ENCODE measurements at places on chromosomes 16 and 17.

DNA sequence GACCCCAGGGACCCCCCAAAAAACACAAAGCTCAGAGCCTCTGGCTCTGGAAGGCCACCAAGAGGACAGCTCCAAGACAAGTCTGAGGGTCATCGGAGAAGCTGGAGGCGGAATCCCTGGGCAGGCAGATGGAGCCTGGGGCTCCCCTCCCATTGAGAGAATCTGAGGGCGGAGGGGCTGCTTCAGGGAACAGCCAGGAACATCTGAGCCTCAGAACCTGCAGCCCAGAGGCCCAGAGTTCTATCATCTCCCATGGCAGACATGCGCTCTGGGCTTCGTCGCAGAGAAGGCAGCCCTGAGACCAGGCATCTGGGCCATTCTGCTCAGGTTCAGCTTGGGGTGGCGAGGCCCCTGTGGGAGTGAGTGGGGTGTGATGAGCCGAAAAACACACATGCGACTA lies 7.1 kb upstream of the SPPL2C start:
- DNase-seq, result no peak

- no peak for DNase-seq
Observed at GRCh38 chr16:88616736-88617135, 21.6 kb upstream of the IL17C start.

GRCh38 chr16:6377956-6378355 lies 954.7 kb upstream of the RBFOX1 start:
- DNase-seq, result no peak

DNA sequence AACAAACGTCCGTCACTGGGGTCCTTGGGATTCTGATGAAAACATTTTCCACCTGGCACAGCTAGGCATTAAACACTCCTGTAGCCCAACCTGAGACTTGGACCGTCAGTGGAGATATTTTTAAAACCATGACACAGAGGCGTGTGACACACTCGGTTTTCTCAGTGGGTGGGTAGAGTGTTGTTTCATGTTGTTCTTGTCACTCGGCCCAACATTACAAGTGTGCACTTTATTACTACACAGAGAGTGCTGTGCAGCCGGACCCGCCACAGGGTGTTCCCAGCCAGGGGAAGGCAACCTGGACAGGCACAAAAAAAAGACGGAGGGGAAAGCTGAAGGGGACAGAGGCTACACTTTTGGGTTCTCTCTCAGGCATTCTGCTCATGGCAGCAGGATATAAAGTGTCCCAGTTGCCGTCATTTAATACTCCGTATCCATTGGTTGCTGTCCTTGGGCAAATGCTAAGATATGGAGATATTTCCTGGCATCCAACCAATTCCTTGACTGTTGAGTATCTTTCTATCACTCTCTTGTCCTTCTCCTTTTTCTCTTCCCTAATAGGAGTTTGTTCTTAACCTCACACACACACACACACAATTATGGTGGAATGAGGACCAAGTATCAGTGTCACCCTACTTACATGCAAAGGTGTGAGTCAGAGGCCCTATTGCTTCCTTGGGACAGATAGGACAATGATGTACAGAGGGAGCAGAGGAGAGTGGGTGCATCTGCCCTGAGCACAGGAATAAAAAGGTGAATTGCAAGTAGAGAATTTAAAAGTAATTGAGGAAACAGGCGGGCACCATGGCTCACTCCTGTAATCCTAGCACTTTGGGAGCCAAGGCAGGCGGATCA lies 154.1 kb upstream of the SOX9 start:
- DNase-seq, result no peak

- no peak for DNase-seq
Observed at GRCh38 chr17:55410722-55411462, 10.7 kb downstream of the MMD start.

DNA sequence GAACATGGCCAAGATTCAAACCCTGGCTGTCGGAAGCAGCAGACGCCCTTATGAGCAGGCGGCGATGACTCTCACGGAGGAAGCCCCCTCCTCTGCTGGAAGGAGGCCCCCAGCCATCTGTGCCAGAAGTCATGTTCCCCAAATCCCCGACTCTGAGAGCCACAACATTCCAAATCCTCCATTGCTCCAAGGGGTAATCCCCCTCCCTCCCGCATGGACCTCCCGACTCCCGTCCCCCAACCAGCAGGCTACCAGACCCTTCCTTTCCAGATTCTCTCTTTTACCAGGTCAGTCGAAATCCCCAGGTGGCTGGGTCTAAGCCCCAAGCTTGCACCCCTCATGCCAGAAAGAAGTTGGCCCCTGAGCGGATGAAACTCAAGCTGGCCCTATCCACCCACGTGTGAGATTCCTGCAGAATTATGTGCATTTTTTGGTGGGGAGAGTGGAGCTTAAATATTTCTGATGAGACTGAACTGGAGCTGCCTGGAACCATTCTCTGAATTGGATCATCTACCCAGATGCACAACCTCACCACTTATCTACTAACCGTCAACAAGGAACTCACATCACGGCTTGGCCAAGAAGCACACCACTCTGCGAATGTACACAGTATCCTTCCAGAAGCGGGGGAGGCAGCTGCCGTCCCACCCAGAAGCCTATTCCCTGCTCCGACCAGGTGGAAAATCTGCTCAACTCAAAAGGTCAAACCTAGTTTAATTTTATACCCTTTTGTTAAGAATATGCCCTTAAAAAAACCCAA lies 283.5 kb downstream of the C16orf95 start:
- no peak for DNase-seq

- no peak for DNase-seq
Observed at GRCh38 chr17:30950669-30951399, 20.0 kb upstream of the RNF135 start.

DNA sequence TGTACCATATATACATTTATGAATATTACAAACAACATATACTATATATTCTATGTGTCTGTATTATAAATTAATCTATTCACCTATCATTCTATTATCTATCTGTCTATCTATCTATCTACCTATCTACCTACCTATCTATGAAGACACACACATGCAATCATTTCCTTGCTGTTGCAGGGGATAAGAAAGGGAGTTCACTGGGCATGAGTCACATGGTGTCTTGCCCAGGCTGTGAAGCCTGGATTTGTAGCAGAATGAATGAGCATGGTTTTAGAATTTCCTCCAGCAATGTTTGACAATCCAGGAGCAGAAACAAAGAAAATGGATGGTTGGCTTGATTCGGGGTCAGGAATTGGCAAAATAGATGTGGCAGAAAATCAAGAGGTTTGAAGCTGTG lies 23.2 kb upstream of the FAM20A start:
- DNase-seq, result no peak

DNA sequence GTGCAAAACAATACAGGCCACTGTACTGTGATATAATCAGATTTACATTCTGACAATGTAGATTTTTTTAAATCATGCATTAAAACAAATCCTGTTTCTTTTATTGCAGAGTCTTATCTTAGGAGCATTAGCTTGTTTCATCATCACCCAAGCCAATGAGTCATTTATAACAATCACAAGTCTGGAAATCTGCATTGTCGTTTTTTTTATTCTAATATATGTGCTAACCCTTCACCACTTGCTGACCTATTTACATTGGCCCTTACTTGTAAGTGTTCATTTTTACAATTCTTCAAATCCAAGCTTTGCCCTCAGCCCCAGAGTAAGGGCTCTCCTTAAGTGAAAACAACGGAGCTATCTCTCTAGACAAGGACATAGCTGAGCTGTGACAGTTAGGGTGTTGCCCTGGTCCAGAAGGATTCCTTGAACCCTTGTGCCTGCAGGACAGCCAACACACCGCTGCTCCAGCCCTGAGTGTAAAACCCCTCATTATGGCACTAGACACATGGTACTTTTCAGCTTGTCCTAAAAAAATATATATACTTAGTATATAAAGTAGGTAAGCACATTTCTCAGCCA lies 3.7 kb downstream of the CMTM1 start:
- no peak for DNase-seq

DNA sequence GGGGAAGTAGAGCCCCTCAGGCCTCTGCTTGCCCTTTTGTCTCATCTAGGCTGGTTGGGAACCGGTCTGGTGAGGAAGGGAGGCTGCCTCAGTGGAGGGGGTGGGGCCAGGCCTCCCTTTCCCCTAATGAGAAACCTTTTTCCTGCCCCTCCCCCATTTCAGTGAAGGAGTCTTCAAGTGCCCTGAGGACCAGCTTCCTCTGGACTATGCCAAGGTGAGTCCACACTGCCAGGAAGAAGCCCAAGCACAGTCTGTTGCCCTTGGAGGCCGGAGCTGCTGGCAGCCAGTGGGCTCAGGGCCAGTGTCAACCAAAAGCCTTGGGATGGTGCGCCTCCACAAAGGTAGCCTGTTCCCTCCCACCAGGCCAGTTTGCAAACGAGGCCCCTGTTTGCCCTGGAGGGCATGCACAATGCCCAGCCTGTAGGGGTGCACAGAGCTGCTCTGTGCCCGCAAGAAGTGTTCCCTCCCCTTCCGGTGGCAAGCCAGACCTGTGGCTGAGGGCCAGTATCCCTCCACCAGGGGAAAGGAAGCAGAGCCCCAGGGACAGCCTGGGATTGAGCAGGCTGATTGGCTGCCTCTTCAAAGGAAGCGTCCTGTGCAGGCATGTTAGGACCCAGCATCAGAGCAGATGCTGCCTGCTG lies 3.4 kb downstream of the TRAF4 start:
- DNase-seq, result no peak

DNA sequence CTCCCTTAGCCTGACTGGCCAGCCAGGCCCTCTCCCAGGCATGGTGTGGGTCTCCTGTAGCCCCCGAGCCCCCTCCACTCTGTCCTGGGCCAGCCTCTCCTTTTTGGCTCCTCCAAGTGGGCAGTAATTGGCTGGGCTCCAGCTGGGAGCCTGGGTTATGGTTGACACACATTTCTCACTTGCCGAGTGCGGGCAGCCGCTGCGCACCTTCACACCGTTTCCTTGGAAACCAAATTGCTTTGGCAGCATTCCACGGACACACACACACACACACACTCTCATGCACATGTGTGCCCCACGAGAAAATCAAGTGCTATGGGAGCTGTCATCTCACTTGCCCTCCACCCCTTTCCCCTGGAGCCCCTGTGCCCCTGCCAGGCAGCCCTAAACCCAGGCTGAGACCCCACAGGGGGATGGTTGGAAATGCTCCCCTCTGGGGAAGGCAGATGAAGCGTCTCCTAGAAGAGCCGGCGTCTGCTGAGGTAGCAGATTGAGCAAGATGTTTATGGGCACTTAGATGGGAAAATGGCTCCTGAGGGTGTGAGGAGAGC lies 402.7 kb upstream of the TNRC6C start:
- DNase-seq, result no peak

DNA sequence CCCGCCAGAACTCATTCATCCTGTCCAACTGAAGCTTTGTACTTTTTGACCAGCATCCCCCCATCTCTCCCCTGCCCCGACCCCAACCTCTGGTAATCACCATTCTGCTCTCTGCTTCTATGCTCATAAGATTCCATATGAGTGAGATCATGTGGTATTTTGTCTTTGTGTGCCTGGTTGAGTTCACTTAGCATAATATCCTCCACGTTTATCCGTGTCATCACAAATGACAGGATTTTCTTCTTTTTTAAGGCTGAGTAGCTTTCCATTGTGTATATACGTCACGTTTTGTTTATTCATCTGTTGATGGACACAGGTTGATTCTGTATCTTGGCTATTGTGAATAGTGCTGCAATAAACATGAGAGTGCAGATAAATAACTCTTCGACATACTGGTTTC lies 278.9 kb downstream of the SNX29 start:
- DNase-seq, result no peak

- DNase-seq, result no peak
Observed at GRCh38 chr17:4939546-4939795, 375 bp downstream of the SLC25A11 start.

- no peak for DNase-seq
Observed at GRCh38 chr16:48158296-48158695, 2.5 kb upstream of the ABCC12 start.

DNA sequence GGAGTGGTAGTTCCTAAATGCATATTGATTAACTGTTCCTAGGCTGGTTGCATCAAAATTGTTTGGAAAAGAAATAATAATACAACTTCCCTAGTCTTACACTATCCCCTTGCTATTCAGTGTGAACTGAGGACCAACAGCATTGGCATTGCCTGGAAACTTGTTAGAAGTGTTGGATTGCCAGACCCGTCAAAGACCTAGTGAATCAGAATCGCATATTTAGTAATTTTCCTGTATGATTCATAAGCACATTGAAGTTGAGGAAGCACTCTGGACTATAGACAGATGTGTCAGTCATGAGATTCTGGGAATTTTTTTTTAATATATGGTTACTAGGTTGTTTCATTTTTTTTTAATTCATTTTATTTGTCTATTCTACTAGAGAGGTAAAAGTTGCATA lies 34.7 kb upstream of the KCNJ16 start:
- DNase-seq, result no peak

DNA sequence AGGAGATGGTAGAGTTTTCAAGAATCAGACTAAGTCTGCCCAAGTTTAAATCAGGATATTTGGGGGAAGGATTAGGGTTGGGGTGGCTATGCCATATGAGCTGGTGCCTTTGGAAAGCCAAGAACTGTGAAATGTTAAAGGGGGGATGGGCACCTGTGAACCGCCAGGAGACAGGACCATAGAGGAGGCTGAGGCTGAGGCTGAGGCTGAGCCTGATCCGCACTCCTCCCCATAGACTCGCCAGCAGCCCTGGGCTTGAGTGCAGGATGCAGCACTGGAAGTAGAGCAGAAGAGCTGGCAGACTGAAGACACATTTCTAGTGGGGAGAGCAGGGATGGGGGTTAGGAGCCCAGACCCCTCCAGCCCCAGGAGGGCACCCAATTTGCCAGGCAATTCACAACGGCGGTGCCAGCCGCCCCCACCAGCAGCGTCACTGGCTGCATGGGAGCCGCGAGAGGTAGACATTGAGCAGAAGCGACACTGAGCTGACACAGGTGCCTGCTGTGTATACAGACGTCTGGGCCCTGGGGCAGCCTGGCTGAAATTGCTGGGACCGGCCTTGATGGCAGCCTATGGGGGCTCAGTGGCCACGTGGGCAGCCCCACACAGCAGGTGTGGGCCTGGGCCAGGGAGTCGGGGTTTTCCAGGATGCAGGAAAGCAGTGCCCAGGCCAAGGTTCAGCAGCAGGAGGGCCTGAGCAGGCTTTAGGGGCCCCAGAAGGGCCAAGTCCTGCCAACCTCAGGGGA lies 9.2 kb downstream of the PIMREG start:
- DNase-seq, result no peak

GRCh38 chr16:17439580-17439979 lies 31.2 kb downstream of the XYLT1 start:
- no peak for DNase-seq

All from esophagus squamous epithelium (tissue), 5 donors.